ENCODE measurements at places on chromosomes 12 and 14.
A peak's percentile ranks its signal among the peaks of the same experiment; 100 is the strongest.

- DNase-seq = peak; percentile 51
These were observed 3.6 kb downstream of the SMARCD1 start for GRCh38 chr12:50088577-50089335.

DNA sequence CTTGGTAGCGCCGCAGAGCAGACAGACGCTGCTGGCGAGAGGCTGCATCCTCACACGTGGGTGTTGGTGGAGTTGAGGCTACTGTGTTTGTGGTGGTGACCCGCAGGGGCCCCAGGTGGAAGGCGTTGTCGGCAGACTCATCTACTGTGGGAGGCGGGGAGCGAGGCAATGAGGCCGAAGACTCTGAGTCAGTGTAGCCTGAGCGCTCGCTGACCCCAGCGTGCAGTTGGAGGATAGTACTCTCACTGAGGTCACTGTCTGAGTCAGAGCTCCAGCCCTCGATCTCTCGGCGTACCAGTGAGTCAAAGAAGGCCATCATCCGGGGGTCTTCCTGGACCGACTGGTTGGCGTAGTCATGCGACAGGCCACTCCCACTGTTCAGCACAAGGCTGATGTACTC is 76.0 kb upstream of the ACTN1 start:
- no peak for DNase-seq

GRCh38 chr12:95859344-95859816 is 628 bp downstream of the SNRPF start:
- DNase-seq = no peak

DNA sequence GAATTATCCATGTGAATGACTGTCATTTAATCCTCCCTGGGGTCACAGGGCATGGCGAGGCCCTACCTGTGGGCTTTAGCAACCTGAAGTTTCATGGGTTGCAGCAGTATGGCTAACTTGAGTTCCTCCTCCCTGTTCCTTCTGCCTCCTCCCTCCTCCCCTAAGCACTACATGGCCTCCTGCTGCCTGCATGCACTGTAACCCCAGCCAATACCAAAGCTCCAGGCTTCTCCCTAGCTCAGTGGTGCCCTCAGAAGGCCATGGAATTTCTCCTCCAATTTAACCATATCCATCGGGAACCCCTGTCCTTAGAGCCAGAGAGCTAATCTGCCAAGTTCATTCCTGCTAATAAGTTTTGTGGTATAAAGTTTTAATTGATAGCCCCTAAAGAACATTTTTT is 95.1 kb downstream of the NT5DC3 start:
- no peak for DNase-seq

- no peak for DNase-seq
These were observed 47.6 kb downstream of the MYBPC1 start for GRCh38 chr12:101642115-101643067.

- DNase-seq = no peak
These were observed 22.7 kb upstream of the PRIMA1 start for GRCh38 chr14:93811020-93811419.

- DNase-seq = no peak
These were observed 81.7 kb upstream of the CCDC91 start for GRCh38 chr12:28108599-28108998.

- no peak for DNase-seq
These were observed 54.0 kb downstream of the NCOR2 start for GRCh38 chr12:124513297-124513867.

DNA sequence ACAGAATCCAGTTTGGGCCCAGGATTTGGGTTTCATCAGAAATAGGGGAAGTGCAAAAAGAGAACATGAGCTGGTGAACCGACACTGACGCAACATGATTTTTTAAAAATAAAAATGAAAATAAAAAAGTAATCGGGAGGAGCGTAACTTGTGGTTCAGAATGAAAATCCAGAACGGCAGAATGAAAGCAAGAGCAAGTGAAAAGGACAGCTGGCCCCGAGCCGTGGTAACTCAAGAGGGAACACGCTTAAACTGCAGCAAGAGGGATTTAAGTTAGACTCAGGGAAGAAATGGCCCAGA is 1.6 kb downstream of the SLC6A12 start:
- no peak for DNase-seq

DNA sequence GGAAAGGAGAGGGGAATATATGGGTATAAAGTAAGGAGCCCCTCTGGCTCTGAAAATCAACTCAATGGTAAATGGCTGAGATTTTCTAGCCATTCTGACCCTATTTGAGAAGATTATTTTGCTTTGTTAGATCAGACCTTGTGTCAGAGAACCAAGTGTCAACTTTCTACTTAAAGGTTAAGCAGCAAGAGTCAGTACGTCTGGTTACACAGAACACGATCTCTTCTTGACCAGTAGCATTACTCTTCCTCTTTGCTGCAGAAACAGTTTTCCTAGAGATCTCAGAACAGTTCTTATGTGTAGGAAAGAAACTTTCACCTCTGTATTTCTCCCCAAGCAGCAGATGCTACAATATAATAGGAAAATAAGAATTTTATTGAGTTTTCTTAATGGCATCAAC is 47.4 kb upstream of the BTG1 start:
- no peak for DNase-seq

DNA sequence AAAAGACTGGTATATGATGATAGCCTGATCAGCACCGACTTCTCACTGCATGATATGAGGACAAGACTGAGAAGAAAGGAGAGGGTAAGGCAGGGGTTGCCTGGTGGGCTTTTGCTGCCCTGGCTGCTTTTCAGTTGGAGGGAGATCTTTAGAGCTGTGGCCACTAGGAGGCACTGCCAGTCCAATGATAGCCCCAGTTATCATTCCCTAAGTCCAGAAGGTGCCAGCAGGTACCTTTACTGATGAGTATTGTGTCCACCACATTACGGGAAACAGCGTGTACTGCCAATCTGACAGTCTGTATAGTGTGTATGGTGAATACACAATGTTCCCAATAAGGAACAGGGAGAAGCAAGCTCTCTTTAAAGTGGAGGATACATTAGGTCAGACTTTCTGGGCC is 55.8 kb upstream of the CCDC175 start:
- peak; percentile 60 for DNase-seq

- DNase-seq = no peak
These were observed 24.3 kb upstream of the PLEK2 start for GRCh38 chr14:67436006-67436866.

GRCh38 chr14:56092763-56093162 is 25.4 kb upstream of the PELI2 start:
- DNase-seq = no peak

GRCh38 chr14:87102811-87103378 is 890.1 kb downstream of the GALC start:
- DNase-seq = no peak

DNA sequence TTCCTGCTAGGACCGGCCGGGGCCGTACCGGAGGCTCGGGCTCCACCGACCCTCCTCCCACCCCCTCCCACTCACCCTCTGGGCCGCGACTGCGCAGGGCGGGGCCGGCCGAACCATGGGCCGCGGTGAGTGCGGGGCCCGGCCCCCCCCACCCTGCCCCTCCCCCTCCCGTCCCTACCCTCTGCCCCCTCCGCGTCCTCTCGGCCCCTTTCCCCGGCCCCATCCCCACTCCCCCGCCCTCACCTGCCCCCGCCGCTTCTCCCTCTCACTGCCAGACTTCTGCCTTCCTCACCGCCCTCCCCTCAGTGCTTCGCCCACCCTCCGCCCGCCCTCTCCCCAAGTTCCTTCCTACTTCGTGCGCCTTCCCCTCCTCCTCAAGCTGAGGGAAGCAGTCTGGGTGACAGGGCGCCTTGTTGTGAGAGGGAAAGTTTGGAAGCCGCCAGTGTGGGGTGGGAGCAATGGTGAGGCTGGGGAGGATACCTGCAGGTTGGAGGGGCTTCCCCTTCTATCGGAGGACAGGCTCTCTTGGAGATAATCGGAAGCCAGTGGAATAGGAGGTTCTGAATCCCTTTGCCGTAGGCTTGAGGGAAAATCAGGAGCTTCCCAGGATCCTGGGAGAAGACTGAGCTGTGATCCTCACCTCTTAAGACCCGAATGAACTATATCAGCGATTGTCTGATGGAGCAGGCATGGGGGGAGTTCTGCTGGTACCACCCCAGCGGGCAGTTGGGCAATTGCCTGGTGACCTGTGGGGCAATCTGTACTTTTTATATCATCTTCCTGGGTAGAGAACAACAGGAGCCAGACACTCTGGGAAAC is 472 bp downstream of the MBD6 start:
- peak; percentile 19 for DNase-seq

GRCh38 chr14:96863327-96863985 is 66.3 kb downstream of the VRK1 start:
- no peak for DNase-seq

DNA sequence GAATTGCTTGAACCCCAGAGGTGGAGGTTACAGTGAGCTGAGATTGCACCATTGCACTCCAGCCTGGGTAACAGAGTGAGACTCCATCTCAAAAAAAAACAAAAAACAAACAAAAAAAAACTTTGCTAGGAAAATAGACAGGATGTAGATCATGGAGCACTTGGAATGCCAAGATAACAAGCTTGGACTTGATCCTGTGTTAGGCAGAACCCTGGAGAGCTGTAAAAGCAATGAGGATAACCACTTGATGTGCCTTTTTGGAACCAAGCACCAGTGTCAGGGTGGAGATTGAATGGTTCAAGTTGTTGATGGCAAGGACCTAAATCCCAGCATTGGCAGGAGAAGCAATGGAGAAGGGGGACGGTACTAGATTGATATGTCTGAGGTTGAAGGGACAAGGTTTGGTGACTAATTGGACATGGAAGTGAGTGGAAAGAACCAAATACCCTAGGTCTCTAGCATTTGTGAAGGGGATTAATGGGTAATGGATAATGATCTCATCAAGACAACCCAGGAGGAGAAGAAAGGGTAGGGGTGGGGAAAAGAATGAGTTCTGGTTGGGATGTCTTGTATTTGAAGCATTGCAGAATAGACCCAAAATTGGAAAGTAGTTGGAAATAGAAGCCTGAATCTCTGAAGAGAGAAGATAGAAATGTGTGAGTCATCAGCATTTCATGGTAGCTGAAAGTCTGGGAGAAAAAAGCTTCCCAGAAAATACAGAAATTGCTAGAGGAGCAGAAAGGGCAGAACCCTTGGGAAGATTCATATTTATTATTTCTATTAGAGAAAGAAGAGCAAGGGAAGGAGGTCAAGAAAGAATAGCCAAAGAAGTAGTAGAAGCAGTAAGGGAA is 176.7 kb downstream of the NUAK1 start:
- no peak for DNase-seq

DNA sequence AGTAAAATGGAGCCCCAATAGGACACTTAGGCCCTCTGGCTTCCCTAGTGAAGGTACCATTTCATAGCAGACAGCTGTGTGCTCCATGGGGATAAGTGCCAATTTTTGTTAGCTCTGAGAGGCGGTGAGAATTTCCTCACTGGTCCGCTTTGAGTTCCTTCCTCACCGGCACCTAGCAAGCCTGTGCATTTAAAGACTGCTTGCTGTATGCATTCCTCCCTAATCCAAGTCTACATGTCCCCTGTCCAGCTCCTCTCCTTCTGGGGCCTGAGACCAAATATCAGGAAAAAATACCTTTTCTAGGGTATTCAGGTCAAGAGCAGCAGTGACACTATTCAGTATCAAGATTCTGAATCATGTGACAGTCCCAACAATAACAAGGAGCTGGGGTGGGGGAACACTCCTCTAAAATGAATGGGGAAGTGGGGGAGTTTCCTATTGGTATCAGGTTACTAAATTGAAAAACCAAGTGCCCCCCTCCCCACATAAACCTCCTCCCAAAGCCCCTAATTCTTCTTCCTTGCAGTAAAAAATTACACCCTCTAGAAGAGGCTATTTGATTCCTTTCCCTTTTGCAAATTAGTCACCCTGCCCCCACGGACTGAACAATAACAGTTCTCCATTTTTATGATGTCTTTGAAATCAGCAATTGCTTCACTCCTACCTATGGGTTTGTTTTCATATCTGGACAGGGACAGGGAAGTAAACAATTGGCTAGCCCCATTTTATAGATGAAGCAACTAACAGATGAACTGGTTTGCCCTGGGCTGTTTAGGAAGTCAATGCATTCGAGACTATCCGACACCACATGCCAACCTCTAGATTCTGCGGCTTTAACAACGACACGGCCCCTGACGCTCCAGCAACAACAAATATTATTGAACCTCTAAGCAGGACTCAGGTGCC is 28.9 kb downstream of the BCL11B start:
- no peak for DNase-seq

DNA sequence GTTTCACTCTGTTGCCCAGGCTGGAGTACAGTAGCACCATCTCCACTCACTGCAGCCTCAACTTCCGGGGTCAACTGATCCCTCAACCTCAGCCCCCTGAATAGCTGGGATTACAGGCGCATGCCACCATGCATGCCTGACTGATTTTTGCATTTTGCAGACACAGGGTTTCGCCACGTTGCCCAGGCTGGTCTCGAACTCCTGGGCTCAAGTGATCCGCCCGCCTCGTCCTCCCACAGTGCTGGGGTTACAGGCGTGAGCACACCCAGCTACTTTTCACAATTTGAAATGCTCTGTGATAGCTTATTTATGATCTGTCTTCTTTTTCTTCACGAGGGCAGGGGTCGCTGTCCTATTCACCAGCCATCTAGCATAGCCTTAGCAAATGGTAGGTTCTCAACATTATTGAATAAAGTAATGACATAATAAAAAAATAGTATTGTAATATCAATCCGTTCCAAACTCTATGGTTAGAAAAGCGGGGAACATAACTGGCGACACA is 477 bp upstream of the DDX47 start:
- no peak for DNase-seq

GRCh38 chr14:80809663-80810062 is 131.9 kb downstream of the CEP128 start:
- DNase-seq = no peak

GRCh38 chr14:104401785-104402184 is 177.8 kb upstream of the C14orf180 start:
- no peak for DNase-seq

DNA sequence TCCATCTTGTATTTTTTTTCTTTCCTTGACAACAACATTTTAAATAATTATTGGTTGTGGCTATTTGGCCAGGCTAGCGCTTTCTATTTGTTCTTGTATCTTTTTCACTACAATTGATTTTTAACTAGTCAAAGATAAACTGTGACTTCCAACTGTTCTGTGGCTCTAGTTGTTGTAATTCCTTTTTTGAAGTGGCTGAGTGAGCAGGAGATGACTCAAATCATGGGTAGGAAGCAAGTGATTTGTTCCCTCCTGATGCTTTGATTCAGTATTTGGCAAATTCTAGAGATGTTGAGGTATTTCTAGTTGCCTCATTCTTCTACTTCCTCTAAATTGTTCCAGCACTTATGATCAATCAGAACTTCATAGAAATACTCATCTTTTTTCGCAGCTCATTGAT is 633.5 kb downstream of the RERGL start:
- DNase-seq = no peak

- peak; percentile 17 for DNase-seq
These were observed 54.9 kb downstream of the EID3 start for GRCh38 chr12:104358353-104359003.

GRCh38 chr14:71138448-71139293 is 231.4 kb downstream of the PCNX1 start:
- peak; percentile 21 for DNase-seq

GRCh38 chr14:106179761-106180160 is 653.4 kb downstream of the TMEM121 start:
- DNase-seq = no peak

DNA sequence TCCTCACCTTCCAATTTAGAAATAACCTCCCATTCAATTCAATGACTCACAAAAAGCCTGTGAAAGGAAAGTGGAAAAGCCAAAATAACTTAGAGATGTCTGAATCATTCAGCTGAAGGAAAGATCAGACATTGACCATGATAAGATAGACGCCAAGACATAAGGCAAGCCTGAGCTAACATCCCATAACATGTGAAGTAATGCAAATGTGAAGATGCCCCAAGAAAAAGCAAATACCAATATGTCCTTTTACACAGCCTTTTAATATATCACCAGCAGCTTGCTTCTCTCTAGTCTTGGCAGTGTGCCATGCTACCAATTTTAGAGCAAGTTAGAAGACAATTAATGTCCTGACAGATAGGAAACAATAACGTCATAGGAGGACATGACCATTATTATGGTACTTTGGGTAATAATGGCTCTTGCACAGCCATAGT is 2.4 kb upstream of the NUMB start:
- peak; percentile 69 for DNase-seq
